ENCODE measurements at places on chromosomes 11 and 22.

DNA sequence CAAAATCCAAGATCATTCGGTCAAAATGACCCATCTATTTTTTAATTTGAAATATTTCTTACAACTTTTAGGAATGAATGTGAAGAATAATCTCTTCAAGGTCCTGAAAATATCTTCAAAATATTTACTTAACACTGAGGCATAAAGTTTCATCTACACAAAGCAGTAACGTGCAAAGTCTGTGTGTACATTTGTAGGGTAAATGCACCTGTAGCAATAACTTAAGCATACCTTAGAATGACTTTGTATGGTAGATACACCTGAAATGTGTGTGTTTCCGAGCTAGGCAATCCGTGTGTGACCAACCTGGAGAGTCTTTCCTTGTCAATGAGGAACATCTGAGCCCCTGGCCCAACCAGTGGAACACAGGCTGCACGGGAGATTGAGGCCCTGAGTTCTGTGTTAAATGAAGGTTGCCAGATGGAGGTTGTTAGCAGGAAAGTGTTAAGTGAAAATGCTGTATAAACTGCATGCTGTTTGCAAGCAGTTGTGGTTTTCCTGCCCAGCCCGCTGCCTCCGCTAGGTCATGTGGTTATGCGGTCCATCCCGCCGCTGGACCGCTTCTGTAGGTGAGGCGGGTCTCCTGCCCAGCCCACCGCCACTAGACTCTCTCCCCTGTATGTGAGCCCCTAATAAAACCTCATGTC lies 7.6 kb upstream of the CTR9 start:
- peak; percentile 25 for DNase-seq

GRCh38 chr11:75275581-75275980 lies 35.0 kb downstream of the TPBGL start:
- peak; percentile 54 for DNase-seq

GRCh38 chr11:57335023-57335342 lies 709 bp downstream of the SSRP1 start:
- no peak for DNase-seq

- DNase-seq, result no peak
Measured at GRCh38 chr22:49446759-49447710, 380.6 kb downstream of the BRD1 start.

- no peak for DNase-seq
Measured at GRCh38 chr11:117870103-117870952, 6.1 kb downstream of the FXYD6 start.

DNA sequence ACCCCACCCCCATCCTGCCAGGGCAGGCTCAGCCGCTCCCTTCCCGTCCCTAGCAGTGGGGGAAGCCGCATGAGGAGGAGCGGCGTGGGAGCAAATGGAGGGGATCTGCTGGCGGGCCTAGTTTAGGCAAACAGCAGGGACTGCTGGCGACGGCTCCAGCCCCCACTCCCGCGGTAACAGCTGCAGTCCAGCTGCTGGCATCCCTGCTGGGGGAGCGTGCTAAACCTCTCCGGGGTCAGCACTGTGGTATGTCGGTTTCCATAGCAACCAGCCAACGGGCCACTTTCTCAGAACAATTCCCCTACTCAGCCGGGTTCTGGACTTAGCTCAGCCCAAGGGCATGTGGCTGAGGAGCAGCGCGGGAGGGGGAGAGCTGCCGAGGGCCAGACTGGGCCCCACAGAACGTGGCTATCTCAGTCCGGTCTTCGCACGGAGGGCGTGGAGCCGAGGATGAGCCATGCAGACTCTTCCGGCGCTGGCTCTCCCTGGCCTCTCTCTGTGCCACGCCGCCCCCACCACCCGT lies 98.8 kb downstream of the PKNOX2 start:
- no peak for DNase-seq

- DNase-seq, result no peak
Measured at GRCh38 chr11:83335446-83336070, 49.4 kb upstream of the CCDC90B start.

- DNase-seq, result no peak
Measured at GRCh38 chr11:58292017-58292416, 24.0 kb upstream of the OR10W1 start.

Data from activated CD8-positive, alpha-beta memory T cell treated with anti-CD3 and anti-CD28 coated beads for 1 hour (primary cell).